Nasal cavity respiratory epithelium epithelial cell of viscerocranial mucosa (primary cell): ENCODE measurements at places on chromosomes 4 and X. TPM values are rescaled to one million over a fixed set of nuclear protein-coding genes. Genes with fewer than 3 reads are reported as not detected.

Gene TMEM150C
- total RNA-seq: under 0.01 and 0.28 TPM in 2 replicates

Gene SLBP
- 56.4 and 66.0 TPM in 2 replicates for total RNA-seq

Gene GRIA2
- total RNA-seq: not detected in 2 replicates

Gene ADAMTS3
- 0.78 and 1.0 TPM in 2 replicates for total RNA-seq

Gene TCEAL2
- total RNA-seq: not detected in 2 replicates

Gene CHRDL1
- not detected in 2 replicates for total RNA-seq

Gene GPC3
- under 0.01 and 1.9 TPM in 2 replicates for total RNA-seq

Gene SMIM10
- total RNA-seq: 0.07 TPM in 1 of 2 replicates, not detected in the other

Gene CRMP1
- under 0.01 TPM in 1 of 2 replicates, not detected in the other for total RNA-seq

Gene AADAT
- 0.68 and 3.6 TPM in 2 replicates for total RNA-seq

Gene FAM9C
- not detected in 2 replicates for total RNA-seq

Gene F8A2
- not detected in 2 replicates for total RNA-seq

Gene IL13RA2
- total RNA-seq: 1.1 and 35.9 TPM in 2 replicates

Gene TMPRSS11A
- total RNA-seq: under 0.01 and 0.50 TPM in 2 replicates

Gene GATA1
- total RNA-seq: not detected in 2 replicates

Gene EXOC1L
- total RNA-seq: not detected in 2 replicates

Gene SUPT20HL1
- not detected in 2 replicates for total RNA-seq

Gene ERCC6L
- under 0.01 and 0.07 TPM in 2 replicates for total RNA-seq

Gene TIGD4
- total RNA-seq: under 0.01 and 0.28 TPM in 2 replicates

Gene CNGA1
- 1.4 and 4.9 TPM in 2 replicates for total RNA-seq

Gene DOK7
- 2.1 and 2.7 TPM in 2 replicates for total RNA-seq

Gene CPE
- 20.8 and 81.6 TPM in 2 replicates for total RNA-seq

Gene ZRSR2
- 4.4 and 8.7 TPM in 2 replicates for total RNA-seq
